ENCODE measurements at places on chromosomes 11 and 22.

DNA sequence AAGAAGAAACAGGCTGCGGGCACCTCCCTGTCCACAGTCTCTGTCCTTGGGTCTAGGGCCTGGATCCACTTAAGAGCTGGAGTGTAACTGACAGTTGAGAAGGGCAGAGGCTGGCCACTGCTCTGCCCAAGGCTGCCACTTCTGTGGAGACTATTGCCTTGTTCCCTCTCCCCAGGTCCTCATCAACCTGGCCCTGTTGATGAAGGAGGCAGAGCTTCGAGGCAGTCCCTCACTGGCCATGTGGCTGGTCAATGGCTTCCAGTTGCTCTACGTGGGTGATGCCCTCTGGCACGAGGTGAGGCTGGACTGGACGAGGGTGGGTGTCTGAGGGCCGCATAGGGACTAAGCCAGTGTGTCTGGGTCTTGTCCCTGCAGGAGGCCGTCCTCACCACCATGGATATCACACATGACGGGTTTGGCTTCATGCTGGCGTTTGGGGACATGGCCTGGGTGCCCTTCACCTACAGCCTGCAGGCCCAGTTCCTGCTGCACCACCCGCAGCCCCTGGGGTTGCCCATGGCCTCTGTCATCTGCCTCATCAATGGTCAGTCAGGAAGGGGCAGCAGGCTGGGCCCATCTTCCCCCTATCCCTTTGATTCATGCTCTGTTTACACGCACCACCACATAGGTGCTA, 2.8 kb downstream of the ZNHIT2 start:
- no peak for DNase-seq

GRCh38 chr11:124078591-124078990, 36.7 kb upstream of the VWA5A start:
- no peak for DNase-seq

GRCh38 chr11:709109-709997, 3.3 kb downstream of the EPS8L2 start:
- no peak for DNase-seq

DNA sequence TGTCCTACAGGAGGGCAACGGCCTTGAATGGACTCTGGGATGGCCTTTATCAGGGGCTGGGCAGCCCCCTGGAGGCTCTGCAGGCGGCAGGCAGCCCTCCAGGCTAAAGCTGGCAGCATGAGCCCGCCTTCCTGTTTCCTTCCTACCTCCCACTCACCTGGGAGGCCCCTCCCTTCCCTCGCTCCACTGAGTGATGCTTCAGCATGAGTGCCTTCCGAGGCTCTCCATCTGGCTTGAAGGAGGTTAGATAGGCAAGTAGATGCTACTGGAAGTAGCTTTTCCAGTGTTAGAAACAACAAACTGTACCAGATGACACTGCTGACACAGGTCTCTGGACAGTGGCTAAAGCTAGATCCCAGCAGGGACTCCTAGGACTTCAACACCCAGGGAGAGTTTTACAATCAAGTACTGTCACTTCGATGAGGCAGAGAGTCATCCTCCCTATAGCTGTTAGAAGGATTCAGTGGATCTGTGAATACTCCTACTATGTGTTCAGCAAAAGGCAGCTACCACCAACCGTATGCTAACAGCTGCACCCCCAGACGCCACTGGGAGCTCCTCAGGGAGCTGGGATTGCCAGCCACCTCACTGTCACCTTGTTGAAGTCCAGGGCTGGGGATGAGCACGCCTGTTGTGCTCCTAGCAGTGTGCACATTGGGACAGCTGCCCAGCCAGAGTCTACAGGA, 4.1 kb upstream of the SLC25A1 start:
- DNase-seq, result no peak

- no peak for DNase-seq
Observed at GRCh38 chr11:65121447-65121864, 478 bp downstream of the FAU start.

GRCh38 chr11:6458352-6459098, 15.2 kb downstream of the TRIM3 start:
- DNase-seq, result no peak

DNA sequence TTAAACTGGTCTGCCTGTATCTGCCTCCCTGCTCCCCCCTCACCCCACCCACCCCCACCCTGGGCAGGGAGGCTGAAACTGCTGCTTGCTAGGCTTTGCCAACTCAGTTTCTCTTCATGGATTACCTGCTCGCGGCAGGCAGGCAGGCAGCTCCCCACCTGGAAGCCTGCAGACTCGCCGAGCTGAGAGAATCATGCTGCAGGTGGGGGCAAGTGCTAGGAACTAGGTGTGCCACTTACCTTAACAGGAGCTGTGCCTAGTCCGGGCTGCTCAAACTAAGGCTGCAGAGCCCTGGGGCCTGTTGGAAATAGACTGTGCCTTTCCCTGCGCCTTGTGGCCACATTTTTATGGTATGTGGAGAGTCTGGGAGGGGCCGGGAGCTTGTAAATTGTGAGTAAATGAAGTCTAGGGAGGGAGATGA, 30.3 kb downstream of the MARK2 start:
- DNase-seq, result no peak

DNA sequence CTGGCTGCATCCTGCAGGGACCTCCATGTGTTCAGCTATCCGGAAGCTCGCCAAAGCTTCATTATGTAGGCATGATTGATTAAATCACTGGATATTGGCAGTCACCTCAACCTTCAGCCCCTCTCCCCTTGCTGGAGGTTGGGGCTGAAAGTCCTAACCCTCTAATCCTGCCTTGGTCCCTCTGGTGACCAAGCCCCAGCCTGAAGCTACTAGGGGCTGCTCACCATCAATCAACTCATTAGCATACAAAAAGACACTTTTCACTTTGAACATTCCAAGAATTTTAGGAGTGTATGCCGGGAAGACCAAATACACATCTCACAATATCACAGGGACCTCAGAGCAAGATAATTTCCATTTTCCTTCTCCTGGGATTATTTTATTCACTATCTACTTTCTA, 38.8 kb upstream of the TPBGL start:
- no peak for DNase-seq

- DNase-seq, result no peak
Observed at GRCh38 chr11:64677441-64678023, 45.5 kb downstream of the NRXN2 start.

DNA sequence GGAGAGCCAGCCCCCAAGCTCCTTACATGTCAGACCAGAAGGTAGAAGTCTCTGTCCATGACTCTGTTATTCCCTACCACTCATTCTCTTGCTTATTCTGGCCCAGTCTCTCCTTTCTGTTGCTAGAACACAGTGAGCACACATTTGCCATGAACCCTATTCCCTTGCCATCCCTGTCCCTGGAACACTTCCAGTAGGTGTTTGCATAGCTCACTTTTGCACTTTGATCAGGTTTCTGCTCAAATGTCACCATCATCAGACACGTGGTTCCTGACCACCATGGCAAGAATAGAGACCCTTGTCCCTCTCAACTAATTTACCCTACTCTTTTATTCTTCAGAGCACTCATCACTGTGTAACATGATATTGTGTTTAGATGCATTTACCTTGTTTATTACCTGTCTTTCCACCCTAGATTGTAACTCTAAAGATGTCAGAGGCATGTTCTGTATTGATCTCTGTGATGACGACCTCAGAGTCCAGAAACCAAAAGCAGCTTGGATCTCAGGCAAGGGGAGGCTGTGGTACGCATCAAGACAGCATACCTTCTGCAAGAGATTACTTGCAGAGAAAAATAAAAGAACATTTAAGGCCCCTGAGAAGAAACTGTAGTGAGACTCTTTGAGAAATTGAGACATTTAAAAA, 606.4 kb downstream of the OPCML start:
- DNase-seq, result no peak

- DNase-seq, result no peak
Observed at GRCh38 chr22:49660321-49660720, 167.4 kb downstream of the BRD1 start.
